Stimulated activated naive CD8-positive, alpha-beta T cell treated with anti-CD3 and anti-CD28 coated beads, Interleukin-15, amount 100 ng/mL, for 72 hours (primary cell): ENCODE measurements at places on chromosomes 4 and X.

DNA sequence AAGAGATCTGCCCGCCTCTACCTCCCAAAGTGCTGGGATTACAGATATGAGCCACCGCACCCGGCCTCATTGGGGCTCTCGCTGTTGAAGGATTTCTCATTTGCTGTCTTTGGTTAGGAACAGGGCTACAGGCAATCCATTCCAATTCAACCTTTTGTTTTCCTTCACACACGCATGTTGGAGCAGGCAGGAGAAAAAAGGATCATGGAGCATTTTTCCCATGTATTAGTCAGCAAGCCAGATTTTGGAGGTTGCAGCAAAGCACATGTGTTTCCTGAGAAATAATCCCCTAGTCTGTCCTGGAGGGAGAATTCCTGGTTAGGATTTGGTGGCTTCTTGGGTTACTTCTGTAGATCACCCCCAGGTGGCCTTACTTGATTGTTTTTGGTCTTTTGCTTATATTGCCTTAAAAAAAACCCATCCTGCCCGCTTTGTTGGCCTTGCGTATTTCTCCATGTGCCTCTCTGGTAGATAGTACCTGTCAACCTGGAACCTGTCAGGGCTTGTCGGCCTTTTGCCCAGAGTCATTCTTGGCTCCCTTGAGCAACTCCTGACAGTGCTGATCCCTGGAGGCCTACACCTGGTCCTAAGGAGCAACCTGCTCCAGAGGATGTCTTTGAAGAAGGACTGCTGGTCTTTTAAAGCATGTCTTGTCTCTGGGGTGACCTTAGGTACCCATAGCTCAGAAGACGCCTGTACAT is 82.4 kb upstream of the CLCN4 start:
- DNase-seq, result no peak

- no peak for DNase-seq
Observed at GRCh38 chr4:142567199-142567598, 278.9 kb downstream of the INPP4B start.

- no peak for DNase-seq
Observed at GRCh38 chrX:77347572-77347971, 99.6 kb upstream of the FGF16 start.

GRCh38 chrX:5176766-5177165 is 1051.9 kb downstream of the NLGN4X start:
- DNase-seq, result no peak

GRCh38 chr4:90187148-90187884 is 60.1 kb downstream of the CCSER1 start:
- no peak for DNase-seq

- no peak for DNase-seq
Observed at GRCh38 chr4:188624370-188624769, 485.1 kb downstream of the TRIML1 start.

DNA sequence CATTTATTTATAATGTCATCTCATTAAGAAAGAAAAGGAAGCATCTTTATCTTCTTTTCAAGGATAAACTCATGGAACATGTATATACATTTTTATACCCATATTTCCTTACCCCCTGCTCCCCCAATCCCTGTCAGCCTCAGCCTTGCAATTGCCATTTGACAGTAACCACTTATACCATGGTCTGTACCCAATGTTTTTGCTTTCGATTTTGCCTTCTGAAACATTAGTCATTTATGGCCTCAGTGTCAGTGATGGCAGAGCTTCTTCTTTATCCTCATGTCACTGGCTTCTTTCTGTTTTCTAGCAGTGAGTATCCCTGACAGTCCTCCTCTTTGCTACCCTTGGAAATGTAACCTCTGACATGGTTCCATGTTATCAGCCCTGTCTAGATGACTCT is 228.4 kb downstream of the SPRY1 start:
- DNase-seq, result no peak

DNA sequence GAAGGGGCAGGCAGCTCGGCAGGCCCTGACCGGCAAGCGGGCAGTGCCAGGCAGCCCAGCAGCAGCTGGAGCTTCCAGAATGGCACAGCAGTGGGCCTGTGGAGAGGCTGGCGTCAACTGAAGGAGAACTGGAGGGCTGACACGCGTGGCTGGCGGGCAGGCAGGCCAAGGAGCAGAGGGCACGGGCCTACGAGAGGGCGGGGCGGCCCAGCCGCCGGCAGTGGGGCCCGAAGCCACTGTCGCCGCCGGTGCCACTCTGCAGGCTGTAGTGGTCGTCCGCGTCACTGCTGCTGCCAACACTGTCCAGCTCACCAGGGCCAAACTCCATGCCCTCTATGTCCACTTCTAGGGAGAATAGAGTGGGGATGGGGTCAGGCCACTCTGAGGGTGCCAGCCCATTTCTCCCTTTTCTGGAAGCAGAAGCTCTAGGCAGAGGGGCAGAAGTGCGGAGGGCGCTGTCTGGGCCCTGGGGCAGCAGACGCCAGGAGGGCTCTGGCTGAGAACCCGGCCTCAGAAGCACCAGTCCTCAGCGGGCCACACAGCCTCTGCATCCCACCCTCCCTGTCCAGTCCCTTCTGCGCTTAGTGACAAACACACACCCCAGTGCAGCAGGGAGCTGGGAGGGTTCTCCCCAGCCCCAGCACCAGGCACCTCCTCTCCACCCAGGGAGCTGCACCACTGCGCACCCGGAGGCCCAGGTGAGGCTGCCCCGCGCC is 8.6 kb upstream of the HAUS3 start:
- DNase-seq, result no peak

- no peak for DNase-seq
Observed at GRCh38 chr4:76532805-76533204, 97.8 kb downstream of the SHROOM3 start.

- no peak for DNase-seq
Observed at GRCh38 chr4:20883231-20883630, 183.0 kb downstream of the PACRGL start.

DNA sequence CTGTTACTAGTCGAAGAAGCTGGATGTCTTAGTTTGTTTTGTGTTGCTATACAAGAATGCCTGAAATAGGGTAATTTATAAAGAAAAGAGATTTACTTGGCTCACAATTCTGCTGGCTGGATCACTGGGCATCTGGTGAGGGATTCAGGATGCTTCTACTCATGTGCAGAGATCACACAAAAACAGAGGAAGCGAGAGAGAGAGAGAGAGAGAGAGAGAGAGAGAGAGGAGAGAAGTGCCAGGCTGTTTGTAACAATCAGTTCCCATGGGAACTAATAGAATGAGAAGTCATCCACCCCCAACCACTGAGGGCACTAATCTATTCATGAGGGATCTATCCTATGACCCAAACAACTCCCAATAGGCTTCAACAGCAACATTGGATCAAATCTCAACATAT is 66.2 kb upstream of the FAM9A start:
- DNase-seq, result no peak

- DNase-seq, result no peak
Observed at GRCh38 chr4:122383341-122383740, 4.5 kb downstream of the ADAD1 start.
